ENCODE measurements at places on chromosomes 12 and 14.
A peak's percentile ranks its signal among the peaks of the same experiment; 100 is the strongest.

DNA sequence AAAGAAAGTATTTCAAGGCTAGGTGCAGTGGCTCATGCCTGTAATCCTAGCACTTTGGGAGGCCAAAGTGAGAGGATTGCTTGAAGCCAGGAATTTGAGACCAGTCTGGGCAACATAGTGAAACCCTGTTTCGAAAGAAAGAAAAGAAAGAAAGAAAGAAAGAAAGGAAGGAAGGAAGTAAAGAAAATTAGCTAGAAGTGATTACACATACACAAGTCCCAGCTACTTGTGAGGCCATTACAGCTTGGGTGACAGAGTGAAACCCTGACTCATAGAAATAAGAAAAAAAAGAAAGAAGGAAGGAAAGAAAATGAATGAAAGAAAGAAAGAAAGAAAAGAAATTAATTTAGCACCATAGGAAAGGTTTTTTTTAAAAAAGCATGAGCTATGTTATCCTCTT is 33.3 kb upstream of the PPP1CC start:
- H3K4me3 ChIP-seq, result no peak overlapping the region
- H3K27ac ChIP-seq, result no peak overlapping the region
- H3K36me3 ChIP-seq, result no peaks in the 10 kb centered on the region

DNA sequence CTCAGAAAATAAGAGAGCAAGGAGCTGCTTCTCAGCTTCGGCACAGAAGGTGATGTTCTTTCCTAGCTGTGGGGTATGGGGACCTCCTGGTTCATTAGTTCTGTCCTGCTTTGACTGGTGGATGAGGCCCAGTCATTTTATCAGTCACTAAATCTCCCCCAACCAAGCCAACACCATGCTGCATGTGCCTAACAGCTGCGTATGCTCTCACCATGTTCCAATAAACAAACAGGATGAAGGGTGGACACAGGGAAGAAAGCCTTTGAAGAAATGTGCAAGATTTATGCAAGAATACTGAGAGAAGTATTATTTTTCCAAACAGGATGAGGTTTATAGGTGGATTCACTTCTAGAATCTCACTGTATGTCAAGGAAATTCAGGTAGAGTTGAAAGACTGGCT is 156.2 kb downstream of the TMEM132C start:
- H3K4me1 ChIP-seq, result no peaks in the 10 kb centered on the region
- no peaks in the 10 kb centered on the region for H3K36me3 ChIP-seq
- H3K4me3 ChIP-seq, result no peak overlapping the region
- no peak for DNase-seq
- H3K27me3 ChIP-seq, result no peaks in the 10 kb centered on the region
- H3K27ac ChIP-seq, result no peak overlapping the region

- no peaks in the 10 kb centered on the region for H3K27me3 ChIP-seq
- no peak for DNase-seq
- peak overlapping the region; percentile 86 for H3K27ac ChIP-seq
- peak overlapping the region; percentile 81 for H3K4me3 ChIP-seq
Observed at GRCh38 chr12:42144158-42144407, 591 bp downstream of the GXYLT1 start.

- H3K36me3 ChIP-seq, result no peaks in the 10 kb centered on the region
- no peak overlapping the region for H3K4me3 ChIP-seq
- no peaks in the 10 kb centered on the region for H3K27me3 ChIP-seq
- DNase-seq, result no peak
- H3K4me1 ChIP-seq, result no peaks in the 10 kb centered on the region
- no peak overlapping the region for H3K27ac ChIP-seq
Observed at GRCh38 chr14:106455026-106455425, 928.6 kb downstream of the TMEM121 start.

All from uterus (tissue), 4 donors.